ENCODE measurements at places on chromosomes 1 and 21.

DNA sequence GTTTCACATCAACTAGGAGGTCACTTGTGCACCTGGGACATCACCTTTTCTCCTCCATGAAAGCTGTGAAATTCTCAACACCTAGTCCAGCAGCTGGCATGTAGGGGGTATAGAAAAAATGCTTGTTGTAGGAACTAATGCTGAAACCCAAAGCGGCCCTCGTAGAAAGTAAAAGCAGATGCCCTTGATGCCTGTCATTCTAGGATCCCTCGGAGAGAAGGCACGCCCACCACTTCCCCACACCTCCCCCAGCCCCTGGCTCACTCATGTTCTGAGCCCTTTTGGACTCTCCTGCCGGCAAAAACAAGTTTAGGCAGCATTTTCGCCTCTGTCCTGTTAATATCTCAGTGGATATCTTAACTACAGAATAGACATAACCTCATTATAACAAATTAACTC is 36.5 kb downstream of the RIPK4 start:
- no peak for DNase-seq

GRCh38 chr1:53505401-53505800 is 46.2 kb downstream of the DMRTB1 start:
- peak; percentile 6 for DNase-seq

GRCh38 chr21:38329162-38329561 is 72.4 kb downstream of the KCNJ15 start:
- DNase-seq = no peak

GRCh38 chr1:44785029-44785380 is 3.0 kb downstream of the BEST4 start:
- no peak for DNase-seq

- DNase-seq = no peak
Measured at GRCh38 chr1:48746906-48747305, 29.8 kb downstream of the BEND5 start.
